ENCODE measurements at places on chromosomes 12 and 14.

DNA sequence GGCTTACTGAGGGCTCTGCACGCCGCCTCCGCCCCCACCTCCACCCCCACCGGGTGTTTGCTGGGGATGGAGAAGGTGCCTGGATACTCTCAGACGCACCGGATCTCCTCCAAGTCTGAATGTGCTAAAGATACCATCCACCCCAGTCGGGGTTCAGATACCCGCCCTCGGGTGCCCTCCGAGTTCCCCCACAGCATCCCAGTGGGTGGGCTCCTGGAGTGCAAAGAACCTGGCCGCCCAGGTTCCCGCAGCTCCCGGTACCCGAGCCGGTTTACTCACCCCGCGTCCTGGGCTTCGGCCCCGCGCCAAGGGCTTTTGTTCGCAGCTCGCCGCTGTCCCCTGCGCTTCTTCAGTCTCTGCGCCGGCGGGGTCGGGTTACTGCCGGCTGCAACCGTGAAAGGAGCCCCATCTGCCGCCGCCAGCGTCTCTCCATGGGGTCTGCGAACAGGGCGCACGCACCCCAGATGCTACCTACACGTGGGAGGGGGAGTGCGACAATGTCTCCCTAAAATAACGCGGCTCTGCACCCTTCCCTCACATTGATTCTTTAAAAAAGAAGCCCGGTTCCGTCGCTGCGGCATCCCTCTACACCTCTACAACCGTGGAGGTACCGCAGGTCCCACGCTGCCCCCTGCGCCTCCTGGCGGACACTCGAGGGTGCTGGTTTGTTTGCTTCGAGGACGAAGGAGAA, at the start of gene CCDC177:
Gene CCDC177 (minus strand): TSS at position 609 of the 691 bp plus-strand sequence. CDS start 1,249 bp downstream, outside the sequence.
- DNase-seq = peak; percentile 63

DNA sequence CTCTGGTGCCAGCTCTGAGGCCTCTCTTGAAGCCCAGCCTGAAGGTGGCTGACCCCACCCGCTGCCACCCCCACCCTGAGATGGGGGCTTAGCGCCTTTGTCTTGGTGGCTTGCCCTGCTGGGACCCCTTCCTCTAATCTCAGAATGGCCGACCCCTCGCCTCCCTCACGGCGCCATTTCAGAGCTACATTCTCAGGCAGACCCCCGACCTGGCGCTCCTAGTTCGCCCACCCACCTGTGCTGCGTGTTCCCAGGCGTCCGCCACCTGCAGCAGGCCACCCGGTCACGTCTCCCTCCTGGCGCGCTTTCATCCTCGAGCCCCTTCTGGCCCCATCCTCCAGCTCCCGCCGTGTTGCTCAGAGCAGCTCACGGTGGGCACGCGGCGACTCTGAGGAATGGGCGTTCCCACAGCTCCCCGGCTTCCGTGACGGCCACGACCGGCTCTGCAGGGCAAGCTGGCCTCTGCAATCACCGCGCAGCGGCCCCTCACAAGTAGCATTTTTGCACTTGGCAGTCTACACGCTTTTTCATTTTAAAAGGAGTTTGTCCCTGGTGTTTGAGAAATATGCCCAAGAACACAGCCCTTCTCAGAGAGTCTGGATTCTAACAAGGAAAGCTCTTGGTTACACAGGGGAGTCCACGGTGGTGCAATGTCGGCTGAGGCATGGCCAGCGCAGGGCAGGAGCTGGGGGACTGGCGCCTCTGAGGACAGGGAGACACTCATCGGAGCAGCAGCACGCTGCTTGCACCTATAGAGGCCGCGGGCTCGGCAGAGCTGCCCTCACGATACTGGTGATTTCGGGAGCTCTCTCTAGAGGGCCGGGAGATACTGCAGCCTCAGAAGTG, 105.7 kb upstream of the C14orf180 start:
- DNase-seq = no peak

DNA sequence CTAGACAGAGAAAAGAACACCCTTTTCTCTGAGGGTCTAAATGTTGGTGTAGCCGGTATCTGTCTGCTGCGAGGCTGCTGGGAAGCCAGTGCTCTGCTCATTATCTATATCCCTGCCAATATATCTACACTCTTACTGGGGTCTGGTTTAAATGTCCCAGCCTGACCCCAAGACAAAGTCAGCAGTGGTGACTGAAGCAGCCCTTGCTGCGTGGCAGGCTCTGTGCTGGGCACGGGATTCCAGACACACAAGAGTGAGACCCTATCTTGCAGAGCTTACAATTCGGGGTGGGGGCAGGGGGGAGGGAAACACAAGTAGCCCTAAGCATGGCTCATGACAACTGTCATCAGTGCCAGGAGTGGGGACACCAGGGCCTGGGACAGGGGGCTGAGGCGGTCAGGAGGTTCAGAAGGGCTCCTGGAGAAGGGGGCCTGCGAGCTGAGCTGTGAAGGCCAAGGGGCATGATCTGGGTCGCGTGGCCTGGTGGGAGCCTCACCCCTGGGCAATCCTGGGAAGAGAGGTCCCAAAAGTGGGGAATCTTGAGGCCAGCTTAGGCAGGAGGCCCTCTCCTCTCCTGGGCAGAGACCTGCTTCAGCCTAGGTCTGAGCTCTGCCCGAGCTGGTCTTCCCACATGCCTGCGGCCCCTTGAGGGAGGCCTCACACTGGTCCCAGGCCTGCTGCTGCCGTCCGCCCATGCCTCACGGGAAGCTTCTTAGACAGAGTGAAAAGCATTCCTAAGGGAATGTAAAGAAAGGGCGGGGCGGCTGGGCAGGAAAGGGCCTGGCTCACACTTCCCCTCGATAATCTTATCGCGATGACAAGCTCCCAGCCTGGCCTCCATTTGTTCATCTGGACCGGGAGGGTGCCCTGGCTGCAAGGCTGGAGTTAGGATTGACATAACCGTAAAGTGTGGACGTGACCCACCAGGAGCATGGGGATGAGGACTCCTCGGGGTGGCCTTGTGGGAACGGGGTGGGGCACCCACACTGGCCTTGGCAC, 7.3 kb upstream of the RCOR1 start:
- DNase-seq = no peak

DNA sequence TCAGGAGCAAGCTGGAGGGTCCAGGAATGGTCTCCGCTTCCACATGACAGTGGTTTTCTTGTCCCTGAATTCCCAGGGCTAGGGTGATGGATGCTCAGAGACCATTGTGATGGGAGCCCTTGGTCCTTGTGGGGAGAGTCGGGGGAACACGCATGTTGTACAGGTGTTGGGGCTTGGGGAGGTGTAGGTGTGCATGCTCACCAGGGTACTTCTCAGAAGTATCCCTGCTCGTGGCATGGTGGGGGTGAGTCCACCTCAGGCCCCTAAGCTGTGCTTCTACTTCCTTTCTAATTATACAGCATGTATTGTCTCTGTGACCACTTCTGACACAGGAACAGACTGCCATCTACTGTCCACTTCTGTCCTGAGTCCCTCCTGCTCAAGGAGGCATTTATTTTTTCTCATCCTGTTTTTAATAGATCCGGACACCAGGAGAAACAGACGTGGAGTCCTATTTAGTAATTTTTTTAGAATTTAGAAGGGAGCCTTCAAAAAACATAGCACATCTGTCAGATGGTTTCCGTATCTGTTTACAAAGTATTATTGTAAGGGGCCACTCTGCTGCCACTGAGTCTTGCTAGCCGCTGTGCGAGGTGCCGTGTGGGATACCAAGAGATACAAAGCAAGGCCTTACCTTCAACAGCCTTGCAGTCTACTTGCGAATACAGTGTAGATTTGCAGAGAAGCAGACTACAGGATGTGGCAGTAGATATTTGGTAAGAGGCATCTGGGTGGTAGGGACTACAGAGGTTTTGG, 10.5 kb downstream of the NTF3 start:
- no peak for DNase-seq

GRCh38 chr14:23694085-23694948, 58.2 kb downstream of the DHRS2 start:
- DNase-seq = no peak

GRCh38 chr14:24441485-24441884, 1.1 kb downstream of the SDR39U1 start:
- no peak for DNase-seq

DNA sequence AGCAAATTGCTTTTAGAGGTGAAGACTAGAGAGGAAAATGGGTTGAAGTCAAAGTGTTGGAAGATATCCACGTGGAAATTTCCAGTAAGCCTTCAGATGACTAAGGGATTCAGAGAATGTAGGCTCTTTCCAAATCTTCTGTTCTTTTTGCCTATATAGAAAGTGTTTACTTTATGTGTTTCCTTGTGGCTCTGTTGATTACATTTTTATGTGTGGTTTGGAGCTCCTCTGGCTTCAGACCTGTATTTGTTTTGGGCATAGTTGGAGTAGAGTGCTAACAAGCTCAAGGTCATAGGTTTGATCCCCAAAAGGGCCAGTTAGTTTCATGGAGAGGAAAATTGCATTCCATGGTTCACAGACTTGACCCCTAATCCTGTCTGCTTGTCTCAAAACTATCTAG, 91.9 kb downstream of the IGF1 start:
- no peak for DNase-seq

GRCh38 chr14:75866970-75867369, 114.8 kb downstream of the TGFB3 start:
- DNase-seq = no peak

- no peak for DNase-seq
Measured at GRCh38 chr14:23147676-23148075, 28.6 kb upstream of the CEBPE start.

DNA sequence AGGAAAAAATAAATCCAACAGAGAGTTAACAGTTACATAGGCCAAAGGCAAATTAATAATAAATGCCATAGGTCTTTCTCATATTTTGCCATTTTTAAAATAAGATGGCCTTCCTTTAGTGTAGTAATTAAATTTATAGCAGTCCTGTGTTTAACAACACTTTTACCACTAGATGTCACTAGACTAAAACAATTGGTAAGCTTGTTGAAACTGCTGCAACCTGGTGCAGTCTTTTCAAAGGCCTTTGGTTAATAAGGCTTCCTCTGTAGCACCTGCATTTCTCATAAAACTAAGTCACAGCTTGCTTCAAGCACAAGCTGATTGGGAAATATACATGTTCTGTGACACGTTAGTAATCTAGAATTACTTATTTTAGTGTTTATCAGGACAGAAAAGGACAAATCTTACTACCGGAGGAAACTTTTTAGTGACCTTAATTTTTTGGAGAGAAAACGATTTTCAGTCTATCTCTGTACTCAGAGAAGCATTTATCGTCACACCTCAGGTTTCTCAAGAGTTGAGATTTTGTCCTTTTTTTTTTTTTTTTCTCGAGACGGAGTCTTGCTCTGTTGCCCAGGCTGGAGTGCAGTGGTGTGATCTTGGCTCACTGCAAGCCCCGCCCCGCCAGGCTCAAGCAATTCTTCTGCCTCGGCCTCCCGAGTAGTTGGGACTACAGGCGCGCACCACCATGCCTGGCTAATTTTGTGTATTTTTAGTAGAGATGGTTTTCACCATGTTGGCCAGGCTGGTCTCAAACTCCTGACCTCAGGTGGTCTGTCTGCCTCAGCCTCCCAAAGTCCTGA, 20.0 kb downstream of the BORCS5 start:
- DNase-seq = peak; percentile 57

DNA sequence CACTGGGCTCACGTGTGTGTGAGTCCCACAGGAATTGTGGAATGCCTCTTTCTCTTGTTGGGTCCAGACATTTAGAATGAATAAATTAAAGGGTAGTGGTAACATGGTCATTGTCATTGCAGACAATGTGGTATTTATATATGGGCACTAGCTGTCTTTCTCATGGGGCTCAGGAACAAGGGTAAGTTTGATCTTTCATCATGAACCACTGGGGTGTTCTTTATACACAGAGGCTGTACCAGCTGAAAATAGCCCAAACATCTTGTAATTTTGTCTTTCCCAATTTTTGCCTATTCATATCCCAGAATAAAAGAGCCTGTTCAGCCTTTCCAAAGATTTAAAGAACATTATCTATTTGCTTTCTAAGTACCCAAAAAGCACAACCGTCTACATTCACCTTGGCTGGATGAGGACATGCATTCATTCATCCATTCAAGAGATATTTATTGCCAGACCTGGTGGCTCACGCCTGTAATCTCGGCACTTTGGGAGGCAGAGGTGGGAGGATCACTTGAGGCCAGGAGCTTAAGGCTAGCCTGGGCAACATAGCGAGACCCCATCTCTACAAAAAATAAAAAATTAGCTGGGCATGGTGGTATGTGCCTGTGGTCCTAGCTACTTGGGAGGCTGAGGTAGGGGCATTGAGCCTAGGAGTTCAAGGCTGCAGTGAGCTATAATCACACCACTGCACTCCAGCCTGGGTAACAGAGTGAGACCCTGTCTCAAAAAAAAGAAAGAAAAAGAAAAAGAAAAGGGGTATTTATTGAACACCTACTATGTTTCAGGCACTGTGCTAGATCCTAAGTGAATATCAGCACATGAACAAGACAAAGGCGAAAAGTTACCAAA, 4.4 kb upstream of the FOS start:
- DNase-seq = no peak

DNA sequence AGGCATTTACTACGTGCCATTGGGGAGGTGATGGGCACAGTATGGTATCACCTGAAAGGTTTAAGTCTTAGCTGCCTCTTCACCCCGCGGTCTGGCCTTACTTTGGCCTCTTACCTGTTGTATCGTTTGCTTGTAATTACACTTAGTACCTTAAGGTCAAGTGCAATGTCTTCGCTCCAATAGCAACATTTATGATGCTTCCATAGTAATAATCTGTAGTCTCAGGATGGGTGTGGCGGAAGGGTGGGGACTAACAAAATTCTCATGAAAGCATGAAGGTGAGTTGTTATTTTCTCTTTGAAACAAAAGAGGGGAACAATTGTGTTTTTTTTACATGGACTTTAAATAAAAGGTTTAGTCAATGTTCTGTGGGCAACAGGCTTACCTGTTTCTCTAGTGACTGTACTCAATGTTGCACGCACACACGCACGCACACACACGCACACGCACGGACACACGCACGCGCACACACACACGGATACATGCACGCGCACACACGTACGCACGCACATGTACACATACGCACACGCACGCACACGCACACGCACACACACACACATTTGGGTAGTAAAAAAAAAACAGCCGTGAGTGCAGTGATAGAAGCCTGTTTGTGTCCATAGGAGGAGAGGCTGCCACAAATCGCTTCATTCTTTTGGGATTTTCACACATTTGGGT, 91.4 kb downstream of the DNAH10 start:
- DNase-seq = no peak

DNA sequence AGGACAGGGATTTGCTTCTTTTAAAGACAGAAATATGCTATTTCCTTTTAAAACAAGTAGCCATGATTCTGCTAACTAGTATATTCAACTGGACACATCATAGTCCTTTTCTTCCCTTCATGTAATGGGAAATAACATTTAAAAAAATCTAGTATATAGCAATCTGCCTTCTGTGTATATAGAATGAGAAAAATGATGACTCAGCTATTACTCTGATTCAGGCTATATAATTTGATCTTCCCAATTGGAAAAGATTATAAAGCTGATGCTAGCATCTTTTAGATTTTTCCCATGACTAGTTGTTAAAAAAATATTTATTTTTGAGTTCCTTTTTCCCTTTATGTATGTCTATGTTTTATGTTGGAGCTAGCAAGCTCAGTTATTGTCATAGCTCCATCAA, 86.9 kb downstream of the ACSS3 start:
- DNase-seq = no peak
